GM20000 (cell line): ENCODE measurements at places on chromosomes 5 and 9.
A peak's percentile ranks its signal among the peaks of the same experiment; 100 is the strongest.

GRCh38 chr5:175895686-175896102 lies 24.3 kb downstream of the CPLX2 start:
- DNase-seq: no peak

DNA sequence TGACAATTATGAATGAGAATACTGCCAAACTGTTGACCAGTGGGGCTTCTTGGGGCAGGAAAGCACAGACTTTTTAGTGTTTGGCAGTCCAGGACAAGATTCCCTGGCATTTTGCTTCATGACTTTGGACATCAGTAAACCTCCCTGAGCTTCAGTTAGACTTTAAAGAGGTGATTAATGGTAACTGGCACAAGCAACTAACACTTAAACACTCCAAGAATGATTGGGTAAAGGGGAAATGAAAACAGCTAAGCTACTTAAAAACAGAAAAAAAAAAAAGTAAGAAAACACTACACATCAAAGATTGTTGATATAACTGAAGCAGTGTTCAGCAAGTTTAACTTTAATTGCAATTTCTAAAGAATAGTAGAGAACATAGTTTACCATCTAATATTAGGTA lies 13.4 kb downstream of the PAIP1 start:
- DNase-seq: no peak

DNA sequence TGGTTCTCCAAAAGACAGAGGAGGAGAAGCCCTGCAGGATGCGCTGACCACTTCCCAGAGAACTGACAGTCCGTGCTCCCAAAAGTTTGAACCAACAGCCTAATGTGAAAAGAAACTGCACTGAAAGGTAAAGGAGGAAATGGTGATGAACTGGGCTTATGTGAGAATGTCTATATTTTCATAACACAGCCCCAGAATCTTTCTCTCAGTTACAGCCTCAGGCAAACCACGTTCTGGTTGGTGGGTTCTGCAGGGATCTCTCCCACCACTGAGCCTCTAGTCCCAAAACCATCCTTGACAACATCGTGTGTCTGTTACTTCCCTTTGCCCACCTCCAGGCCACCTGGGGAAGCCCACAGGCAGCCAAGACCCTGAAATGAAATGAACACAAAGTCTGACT lies 23.9 kb downstream of the SPARC start:
- peak; percentile 36 for DNase-seq

- no peak for DNase-seq
Observed at GRCh38 chr5:166938071-166938470, 1353.4 kb upstream of the WWC1 start.

DNA sequence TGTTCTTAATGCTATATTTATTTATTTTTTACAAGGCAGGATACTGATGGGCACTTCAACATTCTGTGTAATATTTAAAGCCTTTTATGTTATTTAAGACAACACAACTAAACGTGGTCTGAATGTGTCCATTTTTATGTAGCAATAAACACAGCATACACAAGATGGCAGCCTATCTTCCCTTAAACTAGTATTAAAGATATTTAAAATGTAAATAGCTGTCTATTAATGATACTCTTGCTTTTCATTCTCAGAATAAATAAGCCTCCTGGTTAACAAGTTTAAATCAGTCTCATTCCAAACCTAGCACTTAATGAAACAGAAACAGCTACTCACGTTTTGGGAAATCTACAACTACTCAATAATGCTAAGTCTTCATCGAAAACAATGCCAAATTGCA lies 315.7 kb downstream of the MCTP1 start:
- peak; percentile 13 for DNase-seq

- no peak for DNase-seq
Observed at GRCh38 chr9:129675620-129676019, 10.2 kb downstream of the PRRX2 start.

DNA sequence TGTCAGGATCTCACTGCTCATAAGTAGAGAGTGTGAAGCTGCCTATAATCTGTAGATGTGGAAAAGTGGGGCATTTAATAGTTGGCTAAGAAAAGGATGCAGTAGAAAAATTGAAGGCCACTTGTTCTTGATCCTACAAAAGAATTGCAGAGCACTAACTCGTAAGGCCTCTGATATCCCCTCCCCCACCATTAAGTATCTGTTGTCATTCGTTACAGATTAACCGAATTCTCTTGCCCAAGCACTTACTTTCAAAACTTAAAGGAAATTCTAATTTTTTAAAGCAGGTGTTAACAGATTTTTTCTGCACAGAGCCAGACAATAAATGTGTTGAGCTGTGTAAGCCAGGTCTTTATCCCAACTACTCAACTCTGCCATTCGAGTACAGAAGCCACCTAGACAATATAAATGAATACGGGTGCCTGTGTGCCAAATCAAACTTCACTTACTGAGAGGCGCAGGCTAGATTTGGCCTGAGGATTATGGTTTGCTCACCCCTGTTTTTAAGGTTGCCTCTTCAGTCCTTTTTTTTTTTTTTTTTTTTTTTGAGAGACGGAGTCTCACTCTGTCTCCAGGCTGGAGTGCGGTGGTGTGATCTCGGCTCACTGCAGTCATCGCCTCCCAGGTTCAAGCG lies 234.8 kb downstream of the RFK start:
- no peak for DNase-seq

GRCh38 chr9:74275872-74276508 lies 221.1 kb upstream of the RORB start:
- no peak for DNase-seq

DNA sequence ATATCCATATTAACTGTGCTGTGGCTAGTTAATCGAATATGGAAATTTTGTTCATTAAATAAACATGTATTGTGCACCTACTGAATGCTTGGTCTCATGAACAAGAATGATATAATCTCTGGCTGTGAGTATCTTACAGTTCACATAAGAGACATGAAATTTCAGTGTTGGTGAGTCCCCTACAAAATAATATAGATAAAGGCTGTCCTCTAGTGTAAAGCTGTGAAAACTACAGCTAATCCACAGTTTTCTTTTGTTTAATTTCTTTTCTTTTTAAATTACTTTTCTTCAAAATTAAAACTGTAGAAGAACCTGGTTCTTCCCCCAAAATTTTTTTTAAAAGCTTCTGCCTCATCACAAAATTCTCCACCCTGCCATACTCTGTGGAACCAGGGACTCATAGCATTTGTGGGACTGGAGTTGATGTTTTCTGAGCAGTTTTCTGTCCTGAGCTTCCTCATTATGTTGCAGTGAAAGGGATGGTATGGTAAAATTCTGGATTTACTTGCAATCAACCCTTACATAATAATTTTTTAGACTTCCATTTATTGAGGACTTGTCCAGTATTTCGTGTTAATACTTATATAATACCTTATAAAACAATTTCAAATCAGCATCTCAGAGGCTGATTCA lies 135.0 kb downstream of the STK32A start:
- no peak for DNase-seq

DNA sequence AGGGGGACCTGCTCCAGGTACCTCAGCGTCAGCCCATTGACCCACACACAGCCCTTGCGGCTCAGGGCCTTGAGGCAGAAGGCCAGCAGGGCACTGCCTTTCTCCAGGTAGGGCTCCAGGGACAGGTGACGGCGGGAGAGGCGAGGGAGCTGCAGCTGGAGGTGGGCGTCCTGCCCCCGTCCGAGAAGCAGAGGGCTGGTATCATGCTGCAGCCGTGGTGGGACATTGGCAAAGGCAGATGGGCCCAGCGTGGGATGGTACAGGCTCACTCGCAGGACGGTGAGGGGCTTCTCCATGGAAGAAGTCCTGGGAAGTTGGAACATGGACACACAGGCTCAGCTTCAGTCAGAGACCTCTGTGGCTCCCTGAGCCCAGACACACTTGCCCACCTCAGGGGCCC lies 2.5 kb upstream of the DCANP1 start:
- DNase-seq: no peak

DNA sequence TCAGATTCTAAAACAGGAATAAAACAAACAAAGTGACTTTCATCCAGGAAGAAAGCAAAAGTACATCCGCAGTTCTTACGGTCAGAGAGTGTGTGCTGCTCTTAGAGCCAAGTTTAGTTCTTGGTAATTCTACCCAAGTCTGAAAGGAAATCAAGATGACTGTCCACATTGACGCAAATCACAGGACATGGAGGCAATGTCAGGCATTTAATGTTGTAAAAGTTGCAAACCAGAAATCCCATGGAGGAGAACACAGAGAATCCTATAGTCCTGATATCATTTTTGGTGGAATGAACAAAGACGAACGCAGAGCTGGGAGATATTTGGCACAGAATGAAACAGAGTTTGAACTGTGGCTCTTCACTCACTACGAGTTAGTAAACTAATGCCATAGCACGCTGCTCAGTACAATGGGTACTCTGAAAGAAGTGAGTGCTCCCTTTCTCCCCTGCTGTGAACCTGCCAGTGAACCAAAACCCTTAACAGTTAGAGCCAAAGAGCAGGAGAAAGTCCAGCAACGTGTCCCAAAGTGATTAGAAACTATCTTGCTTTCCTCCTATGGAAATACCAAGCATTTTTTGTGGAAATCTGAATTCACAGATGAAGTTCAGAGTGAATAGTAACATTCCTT lies 74.3 kb downstream of the MUSK start:
- no peak for DNase-seq

GRCh38 chr5:149333711-149334443 lies 11.4 kb upstream of the GRPEL2 start:
- no peak for DNase-seq

- no peak for DNase-seq
Observed at GRCh38 chr5:122772446-122772845, 2.4 kb upstream of the SNX2 start.

DNA sequence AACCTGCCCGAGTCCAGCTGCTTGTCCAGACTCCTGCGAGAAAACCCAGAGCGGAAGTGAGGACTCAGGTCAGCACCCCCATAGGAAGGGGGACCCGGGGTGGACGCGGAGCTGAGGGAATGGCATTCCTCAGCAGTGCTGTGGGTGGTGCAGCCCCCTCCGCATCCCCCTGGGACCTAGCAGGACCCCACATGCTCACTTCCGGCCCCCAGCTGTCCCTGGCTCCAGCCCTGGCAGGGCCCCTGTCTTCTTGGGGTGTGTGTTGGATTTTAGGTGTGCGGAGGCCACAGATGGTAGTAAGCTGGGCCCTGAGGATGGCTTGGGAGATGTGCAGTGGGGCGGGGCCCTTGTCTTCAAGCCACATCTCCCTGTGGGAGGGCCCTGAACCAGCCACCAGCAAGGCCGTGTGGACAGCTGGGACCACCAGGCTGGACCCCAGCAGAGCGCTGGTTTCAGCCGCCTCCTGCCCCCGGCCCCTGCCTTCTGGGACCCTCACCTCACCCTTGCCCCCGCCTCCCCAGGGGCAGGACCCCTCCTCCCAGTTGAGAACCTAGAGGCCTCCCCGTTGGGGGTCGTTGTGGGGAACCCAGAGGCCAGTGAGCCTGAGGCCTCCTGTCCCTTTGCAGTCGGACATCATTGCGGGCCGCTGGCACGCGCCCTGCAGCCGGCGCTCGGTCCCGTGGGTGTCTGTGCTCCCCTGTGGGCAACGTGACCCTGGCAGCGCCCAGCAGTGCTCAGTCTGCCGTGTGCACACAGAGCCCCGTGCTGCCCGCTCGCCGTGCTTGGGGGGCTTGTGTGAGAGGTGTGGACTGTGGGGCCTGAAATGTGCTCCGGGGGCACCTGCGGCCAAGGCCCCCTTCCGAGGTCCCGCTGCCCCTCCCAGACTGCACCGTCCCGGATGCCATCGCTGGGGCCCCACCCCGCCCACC lies 10.8 kb upstream of the SLC9A3 start:
- no peak for DNase-seq

DNA sequence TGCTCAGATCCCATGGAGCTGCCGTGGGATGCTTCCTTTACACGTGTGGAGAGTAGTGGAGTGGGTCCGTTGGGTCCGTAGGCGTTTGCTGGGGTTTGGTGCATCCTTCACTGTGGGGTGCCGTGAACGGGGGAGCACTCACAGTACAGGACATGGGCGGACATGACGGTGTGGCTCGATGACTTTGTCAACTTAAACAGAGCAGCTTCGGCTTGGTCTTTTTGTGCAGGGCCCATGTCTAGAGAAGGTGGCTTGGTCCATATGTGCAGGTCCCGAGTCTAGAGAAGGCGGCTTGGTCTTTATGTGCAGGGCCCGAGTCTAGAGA lies 26.4 kb upstream of the EXOC3 start:
- DNase-seq: no peak

DNA sequence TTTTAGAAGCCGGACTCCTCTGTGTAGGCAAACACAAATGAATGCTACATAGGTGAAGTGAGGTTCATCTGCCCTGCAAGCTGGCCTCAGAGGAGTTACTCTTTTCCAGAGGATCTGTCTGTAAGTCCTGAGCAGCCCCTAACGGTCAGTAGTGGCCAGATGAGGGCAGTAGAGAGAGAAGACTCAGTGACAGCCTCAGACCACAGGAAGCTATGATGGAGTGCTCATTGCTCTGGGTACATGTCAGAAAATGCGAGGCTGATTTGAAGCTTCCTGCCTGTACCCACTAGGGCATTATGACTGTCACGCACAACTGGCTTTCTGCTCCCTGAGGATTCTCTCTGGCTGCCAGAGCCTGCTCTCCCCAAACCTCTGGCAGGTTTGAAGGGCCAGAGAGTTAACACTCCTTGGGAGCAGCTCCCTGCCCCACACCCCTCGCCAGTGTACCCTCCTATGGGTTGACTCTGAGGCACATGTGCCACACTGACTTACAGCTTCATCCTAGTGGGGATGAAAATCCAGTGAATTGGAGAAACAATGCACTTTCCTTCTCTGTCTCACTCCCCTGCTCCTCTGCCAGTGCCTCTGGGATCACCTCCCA lies 141.5 kb downstream of the GABRG2 start:
- peak; percentile 41 for DNase-seq

GRCh38 chr9:34566972-34567371 lies 22.6 kb downstream of the CNTFR start:
- DNase-seq: no peak

DNA sequence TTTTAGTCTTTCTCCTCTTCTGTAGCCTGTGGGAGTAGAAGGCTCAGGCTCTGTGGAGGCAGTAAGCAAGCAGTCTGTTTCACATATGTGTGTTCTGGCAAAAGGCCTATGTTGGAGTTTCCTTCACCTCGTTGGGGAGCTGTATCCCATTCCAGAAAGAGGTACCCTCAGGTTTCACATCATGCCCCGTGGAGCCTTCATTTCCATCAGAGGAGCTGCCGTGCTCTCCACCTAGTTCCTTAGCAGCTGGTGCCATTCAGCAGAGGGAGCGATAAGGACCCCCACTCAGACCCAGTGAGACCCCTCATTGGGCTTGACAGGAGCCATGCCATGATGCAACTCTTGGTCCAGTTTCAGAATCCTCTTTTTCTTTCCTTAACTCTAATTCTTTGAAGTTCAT lies 50.6 kb upstream of the ANGPTL2 start:
- no peak for DNase-seq

GRCh38 chr9:131530920-131531832 lies at the start of gene UCK1:
UCK1 (minus strand) TSS chr9:131531263; CDS start chr9:131531174, 89 bp downstream.
- DNase-seq: peak; percentile 100

- no peak for DNase-seq
Observed at GRCh38 chr5:123099514-123100151, 10.6 kb downstream of the PRDM6 start.

- DNase-seq: peak; percentile 33
Observed at GRCh38 chr9:122158202-122158601, 1.4 kb downstream of the NDUFA8 start.

GRCh38 chr5:126778675-126779403 lies 1.9 kb downstream of the LMNB1 start:
- DNase-seq: no peak

GRCh38 chr5:22928821-22929482 lies 75.8 kb upstream of the CDH12 start:
- DNase-seq: no peak
